Jurkat, Clone E6-1 (cell line): ENCODE measurements at places on chromosomes 11 and 22.
A peak's percentile ranks its signal among the peaks of the same experiment; 100 is the strongest.

GRCh38 chr11:2330696-2331095 is 28.9 kb downstream of the TSPAN32 start:
- no peak for DNase-seq

- DNase-seq: no peak
Measured at GRCh38 chr22:39491696-39492095, 10.4 kb upstream of the MIEF1 start.

GRCh38 chr11:45288339-45288738 is 2.2 kb upstream of the SYT13 start:
- DNase-seq: no peak

DNA sequence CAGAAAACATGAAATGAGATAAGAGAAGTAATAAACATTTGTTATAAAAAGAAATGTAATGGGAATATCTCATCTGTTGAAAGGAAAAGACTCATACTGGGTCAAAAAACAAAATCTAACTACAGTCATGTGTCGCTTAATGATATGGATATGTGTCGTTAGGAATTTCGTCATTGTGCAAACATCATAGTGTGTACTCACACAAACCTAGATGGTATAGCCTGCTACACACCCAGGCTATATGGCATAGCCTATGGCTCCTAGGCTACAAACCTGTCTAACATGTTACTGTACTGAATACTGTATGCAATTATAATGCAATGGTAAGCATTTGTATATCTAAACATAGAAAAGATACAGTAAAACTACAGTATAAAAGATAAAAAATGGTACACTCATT is 89.8 kb upstream of the ZC3H12C start:
- no peak for DNase-seq

DNA sequence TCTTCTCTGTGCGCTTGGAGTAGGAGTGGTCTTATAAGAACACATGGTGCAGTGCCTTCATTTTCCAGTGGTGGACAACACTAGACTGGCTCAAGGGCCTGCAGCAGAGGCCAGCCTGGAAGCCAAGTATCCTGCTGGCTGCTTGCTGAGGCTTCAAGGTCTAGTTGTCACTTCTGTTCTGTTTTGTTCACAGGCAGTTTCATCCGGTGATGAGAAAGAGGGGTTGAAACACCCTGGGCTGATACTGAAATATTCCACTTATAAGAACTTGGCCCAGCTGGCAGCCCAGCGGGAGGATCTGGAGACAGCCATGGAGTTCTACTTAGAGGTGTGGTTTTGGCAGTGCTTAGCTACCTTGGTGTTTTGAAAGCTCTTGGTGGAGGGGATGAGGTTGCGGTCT is 29.8 kb downstream of the CABIN1 start:
- no peak for DNase-seq

- DNase-seq: no peak
Measured at GRCh38 chr22:27873472-27873871, 45.6 kb downstream of the PITPNB start.

GRCh38 chr22:18091478-18091877 is 13.7 kb downstream of the PEX26 start:
- DNase-seq: no peak

DNA sequence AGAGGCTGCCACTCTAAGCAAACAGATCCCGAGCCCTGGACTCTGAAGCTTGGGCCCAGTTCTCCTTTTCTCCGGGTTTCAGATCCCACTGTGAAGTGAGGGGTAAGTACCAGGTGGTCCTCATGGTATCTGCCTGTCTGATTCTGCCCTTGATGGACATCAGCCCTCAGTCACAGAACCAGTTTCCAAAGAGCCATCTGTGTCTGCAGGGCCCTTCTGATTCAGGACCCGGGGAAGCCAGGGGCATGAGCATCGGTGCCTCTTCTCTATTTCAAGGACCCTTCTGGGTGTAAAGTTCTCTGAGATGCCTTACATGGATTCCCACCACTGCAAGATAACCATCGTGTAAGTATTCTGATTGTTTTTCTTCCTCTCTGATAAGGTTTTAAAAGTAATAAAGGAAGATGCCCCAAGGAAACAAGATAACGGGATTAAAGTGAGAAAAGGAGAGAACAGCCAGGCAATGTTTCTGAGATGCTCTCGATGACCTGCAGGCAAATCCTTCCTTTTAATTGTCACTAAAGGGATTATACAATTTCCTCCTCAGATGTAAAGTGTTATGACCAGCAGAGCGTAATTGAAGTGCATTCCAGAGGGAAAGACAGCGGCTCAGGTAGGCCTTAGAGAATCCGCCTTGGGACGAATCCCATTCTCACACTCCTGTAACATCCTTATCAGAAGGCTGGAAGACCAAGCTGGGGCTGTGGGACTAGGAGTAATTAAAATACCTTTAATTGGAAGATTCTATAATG is 924.3 kb downstream of the TBC1D22A start:
- DNase-seq: no peak

DNA sequence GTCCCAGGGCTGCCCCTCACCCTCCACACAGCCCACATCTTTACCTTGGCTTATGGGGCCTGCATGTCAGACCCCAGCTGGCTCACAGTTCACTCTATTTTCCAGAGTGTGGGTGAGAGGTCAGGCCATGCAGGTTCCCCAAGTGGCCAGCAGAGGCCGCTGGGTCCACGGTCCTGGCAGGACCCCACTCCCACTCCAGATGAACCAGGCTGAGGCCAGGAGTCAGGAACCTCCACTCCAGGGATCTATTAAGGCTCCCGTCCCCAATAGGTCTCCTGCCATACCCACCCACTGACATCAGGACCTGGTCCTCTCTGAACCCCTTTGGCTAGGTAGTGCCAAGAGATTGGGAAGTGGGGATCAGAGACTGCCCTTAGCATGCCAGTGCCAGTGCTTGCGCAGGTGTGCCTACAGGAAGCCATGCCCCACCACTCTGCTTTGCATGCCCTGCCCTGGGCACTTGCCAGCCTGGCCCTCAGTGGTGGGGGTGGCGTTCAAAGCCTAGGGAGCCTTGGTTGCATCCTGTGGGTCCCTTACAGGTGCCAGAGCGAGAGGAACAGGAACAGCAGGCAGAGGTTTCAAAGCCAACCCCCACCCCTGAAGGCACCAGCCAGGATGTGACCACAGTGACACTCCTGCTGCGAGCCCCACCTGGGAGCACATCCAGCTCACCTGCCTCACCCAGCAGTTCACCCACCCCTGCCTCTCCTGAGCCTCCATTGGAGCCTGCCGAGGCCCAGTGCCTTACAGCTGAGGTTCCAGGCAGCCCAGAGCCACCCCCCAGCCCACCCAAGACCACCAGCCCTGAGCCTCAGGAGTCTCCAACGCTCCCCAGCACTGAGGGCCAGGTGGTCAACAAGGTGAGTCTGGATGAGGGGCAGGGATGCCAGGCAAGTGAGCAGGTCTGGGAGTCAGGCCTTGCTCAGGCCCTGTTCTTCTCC is 8.3 kb downstream of the SMTN start:
- peak; percentile 47 for DNase-seq

DNA sequence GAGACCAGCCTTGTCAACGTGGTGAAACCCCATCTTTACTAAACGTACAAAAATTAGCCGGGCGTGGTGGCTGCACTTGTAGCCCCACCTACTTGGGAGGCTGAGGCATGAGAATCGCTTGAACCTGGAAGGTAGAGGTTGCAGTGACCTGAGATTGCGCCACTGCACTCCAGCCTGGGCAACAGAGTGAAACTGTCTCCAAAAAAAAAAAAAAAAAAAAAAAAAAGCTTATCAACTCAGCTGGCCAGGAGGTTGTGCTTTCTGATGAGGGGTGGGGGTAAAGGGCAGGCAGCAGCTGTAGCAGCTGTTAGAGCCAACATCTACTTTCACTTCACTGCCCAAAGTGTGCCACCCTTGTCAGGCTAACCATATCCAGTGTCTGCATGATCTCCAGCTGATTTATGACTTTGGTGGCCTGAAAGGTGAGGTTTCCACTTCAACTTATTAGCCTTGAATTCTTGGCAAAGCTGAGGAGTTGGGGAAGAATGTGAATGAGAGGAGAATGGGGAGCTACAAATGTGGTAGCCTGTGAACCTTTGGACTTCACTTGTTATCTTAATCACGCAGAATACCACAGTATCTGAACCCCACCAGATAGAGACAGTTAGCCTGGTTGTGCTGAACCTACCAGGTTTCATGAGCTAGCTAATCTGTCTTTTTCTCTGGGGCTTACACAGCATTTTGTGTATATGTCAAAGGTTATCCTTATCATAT is 19.6 kb downstream of the RNF121 start:
- no peak for DNase-seq

- no peak for DNase-seq
Measured at GRCh38 chr11:79957702-79958101, 516.9 kb upstream of the TENM4 start.

- DNase-seq: no peak
Measured at GRCh38 chr22:27204280-27204679, 546.9 kb downstream of the MIAT start.

GRCh38 chr11:36123336-36124101 is 165.7 kb downstream of the COMMD9 start:
- DNase-seq: no peak

GRCh38 chr11:46888636-46889035 is 29.7 kb downstream of the LRP4 start:
- no peak for DNase-seq
